ENCODE measurements at places on chromosomes 7 and 10. TPM values are rescaled to one million over a fixed set of nuclear protein-coding genes. Genes with fewer than 3 reads are reported as not detected.

- DNase-seq: no peak
Measured at GRCh38 chr10:118459642-118460193, 117.6 kb upstream of the FAM204A start.

GRCh38 chr7:54839575-54840213 is 80.7 kb upstream of the SEC61G start:
- peak; percentile 80 for DNase-seq

GRCh38 chr7:30027740-30028215 is 434 bp upstream of the PLEKHA8 start:
- no peak for DNase-seq

PGAM2 gene
- 2.6 TPM for polyA plus RNA-seq

EPHA1 gene
- 1.1 TPM for polyA plus RNA-seq

PNLIPRP1 gene
- polyA plus RNA-seq: 0.46 TPM

SFTPA1 gene
- polyA plus RNA-seq: 0.30 TPM

CNNM1 gene
- 0.05 TPM for polyA plus RNA-seq

PRPS1L1 gene
- polyA plus RNA-seq: not detected

PIP gene
- polyA plus RNA-seq: not detected

All from spleen (tissue), 13 donors.